ENCODE measurements at places on chromosomes 6 and 20. TPM values are rescaled to one million over a fixed set of nuclear protein-coding genes. Genes with fewer than 3 reads are reported as not detected.

Gene CTAGE9
- not detected for total RNA-seq

DNA sequence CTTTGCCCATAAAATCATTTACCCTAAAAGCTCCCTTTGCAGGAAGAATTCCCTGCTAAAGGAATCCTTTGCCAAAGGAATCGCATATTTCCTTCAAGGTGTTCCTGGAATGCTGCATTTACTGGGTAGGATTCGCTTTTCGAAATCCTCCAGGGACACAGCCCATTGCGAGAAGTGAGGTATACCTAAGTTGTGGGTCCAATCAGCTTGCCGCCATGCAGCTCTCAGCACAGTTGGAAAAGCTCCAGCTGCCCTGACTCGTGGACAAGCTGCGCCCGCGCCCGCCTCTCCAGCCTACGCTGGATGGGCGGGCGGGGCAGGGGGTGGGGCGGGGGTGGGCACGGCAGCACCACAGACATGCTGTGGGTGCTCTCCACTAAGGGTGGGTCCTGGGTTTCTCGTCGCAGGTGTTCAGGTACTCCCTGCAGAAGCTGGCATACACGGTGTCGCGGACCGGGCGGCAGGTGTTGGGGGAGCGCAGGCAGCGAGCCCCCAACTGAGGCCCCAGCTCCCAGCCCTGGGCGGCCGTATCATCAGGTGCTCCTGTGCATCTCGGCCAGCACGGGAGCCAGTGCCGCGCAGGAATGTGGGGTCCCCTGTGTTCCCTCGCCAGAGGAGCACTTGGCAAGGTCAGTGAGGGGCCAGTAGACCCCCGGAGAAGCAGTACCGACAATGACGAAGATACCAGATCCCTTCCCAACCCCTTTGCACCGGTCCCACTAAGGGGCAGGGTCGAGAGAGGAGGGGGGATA is 1.4 kb downstream of the NNAT start:
- peak; percentile 74 for DNase-seq

DNA sequence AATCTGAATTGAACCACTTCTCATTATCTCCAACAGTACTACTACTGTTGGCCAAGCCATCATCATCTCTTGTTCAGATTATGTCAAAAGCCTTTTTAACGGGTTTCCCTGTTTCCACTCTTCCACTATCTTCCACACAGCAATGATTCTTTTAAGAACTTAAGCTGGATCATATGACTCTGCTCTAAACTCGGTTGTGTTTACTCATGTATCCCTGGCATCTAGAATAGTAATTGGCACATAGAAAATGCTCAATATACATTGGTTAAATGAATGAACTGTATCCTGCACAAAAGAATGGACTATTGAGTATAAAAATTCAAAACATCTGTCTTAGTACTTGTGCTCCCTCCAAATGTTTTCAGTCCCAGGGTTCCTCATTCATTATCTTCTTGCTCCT is 2.8 kb upstream of the COX7A2 start:
- no peak for DNase-seq

DNA sequence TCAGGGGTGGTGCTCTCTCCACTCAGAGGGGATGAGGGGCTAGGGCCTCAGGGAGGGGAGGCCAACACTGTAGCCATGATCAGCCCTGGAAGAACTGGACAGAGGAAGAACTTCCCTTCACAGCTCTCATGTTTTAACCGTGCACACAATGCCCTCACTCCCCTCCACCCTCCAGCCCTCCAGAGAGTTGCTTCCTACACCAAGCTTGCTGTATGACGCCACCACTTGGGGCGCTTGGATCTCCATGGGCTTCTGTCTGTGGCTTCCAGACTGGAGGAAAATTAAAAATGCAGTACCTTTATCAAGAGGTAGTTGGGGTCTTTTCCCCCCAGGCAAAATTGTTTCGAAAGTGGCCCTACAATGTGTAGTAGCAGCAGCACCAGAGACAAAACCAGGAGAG is 48.4 kb downstream of the ARHGAP40 start:
- DNase-seq: no peak

GRCh38 chr6:156780102-156780641 is 3.0 kb downstream of the ARID1B start:
- DNase-seq: no peak

DNA sequence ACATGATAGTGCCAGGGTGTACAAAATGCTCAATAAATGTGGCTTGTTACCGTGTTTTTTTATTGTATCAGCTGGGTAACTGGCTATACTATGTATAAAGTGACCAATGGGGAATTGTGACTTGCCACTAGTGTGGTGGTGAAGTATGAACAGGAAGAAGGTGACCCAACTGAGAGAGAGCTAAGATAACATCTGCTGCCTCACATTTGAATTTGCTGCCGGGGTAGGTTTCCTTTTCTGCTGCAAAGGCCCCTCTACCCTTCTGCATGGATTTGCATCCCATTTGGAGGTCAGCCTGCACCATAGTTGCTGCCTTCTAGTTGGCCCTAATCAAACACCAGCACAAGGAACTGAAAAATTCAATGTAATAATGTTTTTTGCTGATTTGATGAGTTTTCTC is 24.1 kb downstream of the IL17A start:
- DNase-seq: no peak

DNA sequence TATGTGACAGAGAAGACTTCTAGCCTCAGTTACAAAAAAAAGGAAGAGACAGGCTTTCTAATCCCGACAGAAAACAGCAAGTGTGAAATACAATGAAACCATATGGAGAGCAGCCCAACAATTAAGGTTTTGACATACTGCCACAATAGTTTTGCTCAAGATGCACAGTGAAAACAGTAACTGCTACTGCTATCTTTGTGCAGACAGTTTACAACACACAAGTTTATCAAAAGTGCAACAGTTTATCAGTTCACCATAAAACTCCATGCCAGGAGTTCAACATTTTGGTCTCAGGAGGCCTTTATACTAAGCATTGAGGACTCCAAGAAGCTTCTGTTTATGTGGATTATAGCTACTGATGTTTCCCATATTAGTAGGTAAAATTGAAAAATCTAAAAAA is 37.6 kb downstream of the GOPC start:
- no peak for DNase-seq

- DNase-seq: no peak
These were observed 72.3 kb upstream of the CD2AP start for GRCh38 chr6:47405273-47405672.

DNA sequence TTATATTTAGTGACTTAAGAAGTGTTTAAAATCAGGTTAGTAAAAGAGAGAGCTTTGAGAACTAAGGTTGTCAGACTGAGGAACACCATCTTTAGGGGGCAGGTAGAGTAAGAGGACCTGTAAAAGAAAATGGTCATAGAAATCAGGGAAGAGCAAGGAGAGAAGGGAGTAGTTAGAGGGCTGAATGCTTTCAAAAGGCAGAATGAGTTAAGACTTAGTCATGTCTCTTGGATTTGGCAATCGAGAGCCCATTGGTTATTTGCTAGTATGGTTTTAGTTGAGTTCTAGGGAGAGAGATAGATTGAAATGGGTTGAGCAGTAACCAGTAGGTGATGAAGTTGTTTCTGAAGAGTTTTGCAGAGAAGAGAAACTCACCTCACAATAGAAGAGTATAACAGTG is 51.1 kb downstream of the RALGAPB start:
- no peak for DNase-seq

Gene POU3F2
- total RNA-seq: not detected

GRCh38 chr20:53550280-53551187 is 43.1 kb downstream of the ZNF217 start:
- no peak for DNase-seq

GRCh38 chr6:154995254-154996015 is at the start of gene TIAM2:
Gene TIAM2 (plus strand): TSS chr6:154995315. CDS start chr6:155129224, 133,909 bp downstream.
- DNase-seq: no peak

Gene ATP6V1G2
- total RNA-seq: 2.1 TPM

GRCh38 chr6:165807249-165807960 is 144.4 kb upstream of the PDE10A start:
- no peak for DNase-seq

GRCh38 chr20:64001607-64002011 is 20.7 kb downstream of the PRPF6 start:
- DNase-seq: no peak

- no peak for DNase-seq
These were observed 252.9 kb downstream of the GRM1 start for GRCh38 chr6:146281651-146282362.

DNA sequence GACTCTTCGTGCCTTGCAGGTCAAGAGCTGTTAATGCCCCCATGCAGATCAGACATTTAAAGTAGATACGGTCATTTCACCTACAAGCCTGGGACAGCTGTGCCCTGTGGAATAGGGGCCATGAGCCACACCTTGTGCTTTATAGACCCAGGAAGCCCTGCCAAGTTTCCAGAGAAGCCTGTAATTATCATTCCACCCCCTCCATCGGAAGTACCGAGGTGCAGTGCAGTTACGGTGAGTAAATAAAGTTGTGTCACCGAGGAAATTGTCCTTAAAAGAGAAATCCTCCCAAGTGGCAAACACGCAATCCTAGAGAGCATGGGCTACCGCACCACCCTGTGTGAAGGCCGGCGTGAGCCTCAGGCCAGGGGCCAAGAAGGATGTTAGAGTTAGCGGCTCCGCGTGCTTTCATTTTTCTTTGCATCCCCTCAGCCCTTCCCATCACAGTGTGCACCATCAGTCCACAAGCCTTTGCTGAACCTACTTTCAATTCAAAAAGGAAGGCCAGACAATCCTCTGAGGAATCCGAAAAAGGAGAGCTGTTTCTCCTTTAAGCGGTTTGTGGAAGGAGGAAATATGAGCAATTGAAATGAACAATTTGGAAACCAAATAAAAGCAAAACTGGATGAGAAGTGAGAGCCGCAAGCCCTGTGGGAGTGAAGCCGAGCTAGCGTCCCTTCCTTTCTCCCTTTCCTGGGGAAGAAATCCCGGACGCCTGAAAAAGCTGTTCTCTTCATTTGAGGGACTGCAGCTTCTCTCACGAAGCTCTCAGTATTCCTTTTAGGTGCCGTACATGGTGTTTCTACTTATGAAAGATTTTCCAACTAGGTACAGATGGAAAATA is 183.3 kb upstream of the PDE10A start:
- DNase-seq: no peak

DNA sequence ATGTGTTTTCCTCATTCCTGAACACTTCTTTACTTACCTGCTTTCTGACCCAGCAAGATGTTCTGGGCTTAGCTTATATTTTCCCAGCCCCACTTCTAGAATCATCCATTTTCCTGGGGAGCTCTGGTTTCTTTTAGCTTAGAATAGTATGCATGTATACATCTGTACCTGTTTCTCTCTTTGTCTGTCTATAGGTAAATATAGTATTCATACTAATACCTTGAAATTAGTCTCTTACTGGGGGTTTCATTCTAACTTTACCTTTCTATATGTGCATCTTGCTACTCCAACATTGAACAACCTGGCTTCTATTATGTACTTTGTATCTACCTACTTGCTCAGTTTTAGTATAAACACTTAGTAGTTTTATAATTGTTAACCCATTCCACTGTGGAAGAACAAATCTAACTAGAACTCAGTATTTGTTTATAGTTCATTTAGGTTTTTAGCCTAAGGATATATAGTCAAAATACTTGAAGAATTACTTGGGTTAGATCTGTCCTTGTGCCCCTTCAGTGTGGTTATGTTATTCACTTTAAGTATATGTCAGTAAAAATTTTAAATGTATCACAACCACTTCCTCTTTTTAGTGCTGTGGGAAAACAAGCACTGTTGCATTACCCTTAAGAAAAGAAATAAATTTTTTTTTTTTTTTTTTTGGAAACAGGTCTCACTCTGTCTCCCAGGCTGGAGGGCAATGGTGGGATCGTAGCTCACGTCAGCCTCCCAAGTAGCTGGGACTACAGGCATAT is 54.0 kb downstream of the ASXL1 start:
- DNase-seq: no peak

GRCh38 chr20:24018796-24019195 is 30.2 kb upstream of the GGTLC1 start:
- DNase-seq: no peak

Gene COL12A1
- total RNA-seq: 32.6 TPM

Gene BPIFB2
- not detected for total RNA-seq

DNA sequence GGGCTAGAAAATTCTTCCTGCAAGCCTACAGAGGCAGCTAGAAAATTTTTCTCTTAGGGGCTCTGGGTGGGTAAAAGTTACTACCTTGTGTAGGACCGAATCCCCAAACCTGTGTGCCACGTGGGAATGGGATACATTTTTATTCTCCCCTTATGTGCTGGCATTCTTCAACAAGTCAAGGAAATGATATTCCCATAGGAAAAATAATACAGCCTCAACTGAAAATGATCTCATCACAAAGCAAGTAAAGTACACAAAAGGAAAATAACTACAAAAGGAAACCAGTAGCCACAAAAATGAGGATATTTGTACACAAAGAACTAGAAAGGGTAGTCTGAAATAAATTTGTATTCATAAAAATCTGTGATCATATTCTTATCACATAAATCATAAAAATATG is 298.1 kb downstream of the LAMA2 start:
- no peak for DNase-seq
